ENCODE measurements at places on chromosomes 5 and 9.

- no peak for DNase-seq
Measured at GRCh38 chr5:147966326-147966725, 60.0 kb upstream of the C5orf46 start.

DNA sequence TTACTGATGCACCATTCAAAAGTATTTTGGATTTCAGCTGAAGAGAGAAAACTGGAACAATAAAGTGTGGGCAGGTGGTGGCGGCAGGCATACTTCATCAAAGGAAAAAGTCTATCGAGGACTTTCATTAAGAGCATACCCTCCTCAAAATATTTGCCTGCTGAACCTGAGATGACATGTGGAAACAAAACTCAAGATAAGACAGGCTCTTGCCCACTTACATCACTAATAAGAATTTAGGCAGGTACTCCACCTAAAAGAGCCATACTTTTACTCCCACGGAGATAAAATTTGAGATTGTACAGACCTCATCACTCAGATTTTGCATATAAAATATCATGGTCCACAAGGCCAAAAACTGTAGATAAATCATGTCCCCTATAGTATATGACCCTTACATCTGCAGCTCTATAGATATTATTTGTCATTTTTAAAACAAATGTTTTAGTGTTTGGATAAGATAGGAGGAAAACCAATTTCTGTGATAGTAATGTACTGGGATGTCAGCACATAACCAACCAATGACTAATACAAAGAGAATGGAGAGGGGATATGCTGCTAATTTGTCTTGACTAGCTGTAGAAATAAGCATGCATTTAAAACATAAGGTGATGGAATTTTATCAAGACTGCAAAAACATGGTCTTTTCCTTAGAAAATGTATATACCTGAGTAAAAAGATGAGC, 730.6 kb upstream of the ZNF608 start:
- DNase-seq, result no peak

DNA sequence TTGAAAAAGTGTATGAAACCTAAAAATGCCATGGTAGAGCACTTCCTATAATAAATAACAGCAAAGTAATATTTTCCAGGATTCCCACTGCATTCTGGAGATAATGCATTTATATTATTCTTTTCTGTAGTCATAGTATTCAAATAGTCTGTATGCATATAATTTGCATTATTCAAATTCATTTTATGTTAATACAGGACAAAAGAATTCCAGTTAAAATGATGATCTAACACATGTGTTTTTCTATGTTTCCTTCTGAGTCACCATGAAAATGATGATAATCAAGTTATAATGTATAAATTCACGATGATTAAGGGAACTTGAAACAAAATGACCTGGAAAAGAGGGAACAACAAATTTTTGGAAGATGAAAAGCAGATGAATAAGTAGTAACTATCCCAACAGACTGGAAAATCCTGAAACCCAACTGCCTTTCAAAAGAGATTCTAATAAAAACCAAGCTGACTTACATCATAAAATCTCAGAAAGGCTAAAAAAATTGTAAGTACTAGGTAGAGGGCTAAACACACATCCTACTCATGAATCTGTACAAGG, 358.6 kb upstream of the PAPPA start:
- DNase-seq, result no peak

GRCh38 chr5:55211184-55211874, 15.8 kb downstream of the MCIDAS start:
- DNase-seq, result no peak

- DNase-seq, result no peak
Measured at GRCh38 chr9:118503236-118503635, 799.0 kb downstream of the TLR4 start.
